Effector CD8-positive, alpha-beta T cell (primary cell): ENCODE measurements at places on chromosomes 1 and 21.

GRCh38 chr1:193069748-193070385, 10.5 kb downstream of the RO60 start:
- DNase-seq, result no peak

DNA sequence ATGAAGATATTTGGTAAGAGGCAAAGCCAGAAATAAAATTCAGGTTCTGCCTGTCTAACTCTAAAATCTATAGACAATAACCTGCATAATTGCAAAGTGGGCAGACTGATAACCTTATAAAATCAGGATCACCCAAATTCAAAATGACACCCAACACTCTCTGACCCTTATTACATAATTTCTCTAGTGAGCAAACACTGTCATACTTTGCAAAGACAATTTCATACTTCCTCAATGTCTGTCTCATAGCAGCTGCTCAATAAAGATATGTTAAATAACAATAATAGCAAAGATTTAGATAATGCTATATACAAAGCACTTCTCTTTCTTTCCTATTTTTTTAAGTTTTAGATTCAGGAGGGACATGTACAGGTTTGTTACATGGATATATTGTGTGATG, 118.5 kb downstream of the UCHL5 start:
- DNase-seq, result no peak

GRCh38 chr1:73755649-73756048, 442.3 kb downstream of the LRRIQ3 start:
- DNase-seq, result no peak

- DNase-seq, result no peak
Measured at GRCh38 chr1:29936031-29936544, 699.8 kb downstream of the PTPRU start.

DNA sequence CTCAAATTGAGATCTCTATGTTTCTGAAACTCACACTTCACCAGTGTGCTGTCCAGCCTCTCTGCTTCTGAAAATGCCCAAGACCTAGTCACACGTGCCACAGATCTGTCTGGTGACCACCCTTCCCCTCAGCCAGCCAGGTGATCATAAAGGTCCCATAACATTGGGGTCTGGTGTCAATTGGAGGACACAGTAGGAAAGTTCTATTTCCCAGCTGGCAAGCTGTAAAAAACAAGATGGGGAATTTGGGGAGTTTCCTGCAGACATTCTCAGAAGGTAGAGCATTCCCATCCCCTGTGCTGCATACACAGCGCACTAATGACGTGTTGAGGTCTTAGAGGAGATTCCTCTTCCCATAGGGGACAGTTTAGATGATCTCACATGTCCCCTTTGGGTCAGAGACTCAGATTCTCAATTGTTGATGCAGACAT, 50.1 kb downstream of the RPS6KA1 start:
- DNase-seq, result no peak

DNA sequence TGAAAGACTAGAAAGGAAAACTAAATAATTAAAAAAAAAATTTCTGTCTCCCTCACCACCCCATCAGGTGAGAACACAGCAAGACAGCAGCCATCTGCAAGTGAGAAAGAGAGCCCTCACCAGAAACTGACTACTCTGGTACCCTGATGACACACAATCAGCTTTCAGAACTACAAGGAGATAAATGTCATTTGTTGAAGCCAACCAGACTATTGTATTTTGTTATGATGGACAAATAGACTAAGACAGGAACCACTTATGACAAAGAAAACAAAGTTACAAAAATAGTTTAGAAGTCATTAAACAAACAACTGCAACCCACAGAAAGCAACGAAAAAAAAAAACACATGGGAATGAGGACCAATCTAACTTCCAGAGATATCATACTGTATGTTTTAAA, 98.3 kb downstream of the FAF1 start:
- DNase-seq, result no peak

GRCh38 chr1:178607718-178608408, 95.0 kb downstream of the TEX35 start:
- DNase-seq, result no peak

- no peak for DNase-seq
Measured at GRCh38 chr1:74407902-74408301, 104.5 kb downstream of the LRRC53 start.

DNA sequence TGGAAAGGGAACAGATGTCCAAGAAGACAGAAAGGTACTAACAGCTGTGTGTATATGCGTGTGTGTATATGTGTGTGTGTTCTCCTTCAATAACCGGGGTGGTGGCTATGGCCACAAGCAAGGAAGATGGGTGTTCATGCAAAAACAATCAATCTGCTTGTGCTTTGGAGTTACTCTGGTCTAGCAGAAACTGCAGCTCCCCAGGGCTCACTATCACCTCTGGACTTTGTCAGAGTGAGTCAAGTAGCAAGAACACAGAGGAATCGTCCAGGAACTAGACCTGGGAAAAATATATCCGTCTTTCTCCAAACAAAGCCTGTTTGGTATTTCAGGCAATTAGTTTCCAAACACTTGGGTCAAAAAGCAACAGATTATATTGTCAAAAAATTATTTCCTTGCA, 68.6 kb downstream of the GNG12 start:
- DNase-seq, result no peak

- no peak for DNase-seq
Measured at GRCh38 chr1:156525856-156526489, 25.4 kb upstream of the MEF2D start.

GRCh38 chr21:43643193-43643592, 16.1 kb downstream of the HSF2BP start:
- DNase-seq, result no peak

DNA sequence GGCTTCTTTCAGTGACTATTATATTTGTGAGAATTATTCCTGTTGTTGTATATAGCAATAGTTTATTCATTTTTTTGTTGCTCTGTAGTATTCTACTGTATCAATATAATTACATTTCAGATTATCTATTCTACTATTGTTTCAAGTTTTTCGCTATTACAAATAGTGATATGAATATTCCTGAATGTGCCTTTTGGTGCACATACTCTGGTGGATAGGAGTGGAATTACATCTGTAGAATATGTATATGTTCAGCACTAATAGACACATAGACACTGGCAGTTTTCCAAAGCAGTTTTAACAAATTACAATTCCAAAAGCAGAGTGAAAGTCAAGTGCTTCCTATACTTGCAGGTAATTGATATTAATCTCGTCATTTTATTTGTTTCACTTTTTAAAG, 696.2 kb upstream of the PRMT6 start:
- DNase-seq, result no peak

DNA sequence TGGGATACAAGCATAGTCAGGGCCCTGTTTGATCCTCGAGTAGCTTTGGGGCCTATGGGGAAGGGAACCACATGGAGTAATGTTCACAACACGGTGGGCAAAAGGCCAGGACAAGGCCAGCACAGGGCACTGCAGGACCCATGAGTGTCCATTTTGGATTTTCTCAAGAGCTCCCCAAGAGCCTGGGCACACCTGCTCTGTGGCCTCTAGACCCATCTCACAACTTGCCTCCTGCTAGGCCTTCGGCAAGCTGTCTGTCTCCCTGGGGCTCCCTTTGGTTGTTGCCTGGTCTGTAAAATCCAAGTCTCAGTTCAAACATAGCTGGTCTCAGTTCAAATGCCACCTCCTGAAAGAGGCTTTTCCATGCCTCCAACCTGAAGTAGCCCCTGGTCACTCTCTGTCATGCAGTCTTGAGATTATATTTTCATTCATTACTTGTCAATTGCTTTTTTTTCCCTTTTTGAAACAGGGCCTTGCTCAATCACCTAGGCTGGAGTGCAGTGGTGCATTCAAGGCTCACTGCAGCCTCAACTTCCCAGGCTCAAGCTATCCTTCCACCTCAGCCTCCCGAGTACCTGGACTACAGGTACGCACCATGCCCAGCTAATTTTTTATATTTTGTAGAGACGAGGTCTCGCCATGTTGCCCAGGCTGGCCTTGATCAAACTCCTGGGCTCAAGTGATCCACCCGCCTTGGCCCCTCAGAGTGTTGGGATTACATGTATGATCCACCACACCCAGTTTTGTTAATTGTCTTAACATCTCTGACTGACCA, 107.4 kb downstream of the MATN1 start:
- no peak for DNase-seq

GRCh38 chr1:222054416-222054815, 312.5 kb upstream of the DUSP10 start:
- DNase-seq, result no peak

DNA sequence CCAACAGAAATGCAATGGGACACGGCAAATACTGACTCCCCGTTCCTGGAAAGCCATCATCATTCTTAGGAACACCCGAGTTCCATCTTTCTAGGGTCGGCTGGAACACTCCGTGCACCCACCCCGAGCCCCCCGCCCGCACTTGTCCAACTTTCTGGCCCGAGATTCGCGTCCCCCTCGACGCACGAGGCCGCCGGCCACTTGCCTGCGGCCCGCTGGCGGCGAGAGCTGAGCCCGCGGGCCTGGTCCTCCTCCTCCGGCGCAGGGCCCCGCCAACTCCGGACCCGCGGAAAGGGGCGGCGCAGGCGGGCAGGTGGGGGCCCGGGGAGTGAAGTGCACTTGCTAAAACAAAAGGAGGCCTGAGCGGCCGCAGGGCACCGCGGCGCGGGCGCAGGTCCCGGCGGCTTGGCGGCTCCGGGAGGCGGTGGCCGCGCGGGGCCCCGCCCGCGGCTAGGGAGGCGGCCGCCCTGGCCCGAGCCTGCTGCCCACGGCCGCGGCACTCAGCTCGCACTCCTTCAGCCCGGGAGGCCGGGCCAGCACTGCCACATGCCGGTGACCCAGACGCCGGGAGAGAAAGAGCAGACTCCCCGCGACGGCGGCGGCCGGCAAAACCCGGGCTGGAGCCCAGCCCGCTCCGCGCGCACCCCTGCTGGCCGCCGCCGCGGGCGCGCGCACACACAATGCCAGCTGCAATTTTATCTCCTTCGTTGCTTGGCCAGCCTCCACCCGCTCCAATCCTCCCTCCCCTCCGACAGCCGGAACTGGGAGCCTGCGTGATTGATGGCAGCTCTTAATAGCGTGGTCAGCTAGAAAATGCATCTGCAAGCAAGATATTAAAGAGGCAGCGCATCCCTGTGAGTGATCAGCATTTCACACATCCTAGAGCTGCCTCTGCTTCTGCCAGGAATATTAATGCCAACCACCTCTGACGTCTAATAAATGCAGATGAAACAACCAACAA, 114.3 kb downstream of the RERE start:
- peak; percentile 8 for DNase-seq

- DNase-seq, result no peak
Measured at GRCh38 chr21:45265721-45266517, 21.8 kb downstream of the POFUT2 start.

DNA sequence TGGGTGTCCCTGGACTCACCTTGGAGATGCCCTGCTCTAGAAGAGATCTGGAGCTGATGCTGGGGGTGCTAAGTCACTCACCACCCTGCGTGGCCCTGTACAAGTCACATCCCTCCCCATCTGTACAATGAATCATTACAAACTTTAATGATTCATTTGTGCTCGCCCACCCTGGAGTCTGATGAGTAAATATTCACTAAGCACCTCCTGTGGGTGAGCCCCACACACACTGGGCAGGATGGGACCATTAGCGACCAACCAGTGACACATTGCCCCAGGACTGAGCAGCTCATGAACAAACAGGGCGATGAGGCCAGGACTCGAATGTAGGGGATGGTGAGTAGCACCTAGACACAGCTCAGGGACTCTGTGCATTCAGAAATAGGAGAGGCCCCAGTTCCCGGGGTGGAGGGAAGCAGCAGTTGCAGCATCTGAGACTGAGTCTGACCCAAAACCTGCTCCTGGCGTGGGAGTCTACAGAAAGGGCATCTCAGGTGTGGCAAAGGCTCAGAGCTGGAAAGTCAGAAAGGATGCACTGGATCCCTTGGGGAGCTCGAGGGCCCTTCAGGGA, 18.1 kb upstream of the PDZK1IP1 start:
- no peak for DNase-seq

- DNase-seq, result no peak
Measured at GRCh38 chr1:183032122-183032921, 9.1 kb downstream of the LAMC1 start.

DNA sequence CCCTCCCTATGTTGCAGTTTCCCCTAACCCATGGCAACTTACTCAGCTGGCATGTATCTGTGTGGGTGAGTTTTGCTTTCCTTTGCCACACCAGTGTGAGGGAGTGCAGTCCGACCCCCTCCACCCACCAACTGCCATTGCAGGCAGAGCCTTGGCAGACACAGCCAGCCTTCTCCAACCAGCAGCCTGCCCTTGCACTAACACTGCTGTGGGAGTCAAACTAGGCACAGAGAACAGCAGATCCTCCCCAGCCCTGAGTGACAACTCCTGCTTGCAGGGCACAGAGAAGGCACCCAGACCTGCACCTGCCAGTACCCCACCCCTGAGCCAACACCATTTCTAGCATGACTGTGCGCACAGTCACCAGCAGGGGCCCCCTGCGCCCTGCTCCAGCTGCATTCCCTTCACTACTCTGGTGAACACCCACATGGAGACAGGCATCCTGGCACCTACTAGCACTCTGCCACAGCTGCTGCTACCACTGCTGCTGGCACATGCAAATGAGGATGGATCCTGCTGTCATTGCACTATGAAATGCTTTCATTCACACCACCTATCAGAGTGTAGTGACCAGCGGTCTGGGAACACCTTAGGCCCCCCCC, 98.4 kb downstream of the MAGI3 start:
- no peak for DNase-seq

DNA sequence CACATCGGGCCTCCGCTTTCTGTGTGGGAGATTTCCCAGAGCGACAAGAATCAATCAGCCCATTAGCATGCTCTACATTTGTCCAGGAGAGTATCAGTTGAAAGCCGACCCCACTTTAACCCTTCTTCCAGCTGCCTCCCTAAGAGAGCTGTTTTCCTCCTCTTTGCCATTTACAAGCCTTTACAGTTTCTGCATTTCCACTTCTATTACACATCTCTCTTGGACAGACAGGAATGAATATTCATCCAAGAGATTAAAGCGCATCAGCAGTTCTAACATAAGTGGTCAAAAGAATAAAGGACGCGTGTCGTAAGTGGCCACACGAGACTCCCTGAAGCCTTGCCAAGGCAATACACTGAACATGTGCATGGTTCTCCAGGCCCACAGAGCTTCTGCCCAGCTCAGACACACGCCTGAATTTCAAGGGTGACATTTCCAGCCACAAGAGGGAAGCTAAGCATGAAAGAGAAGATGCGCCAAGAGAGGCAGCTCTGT, 47.3 kb downstream of the FAM78B start:
- DNase-seq, result no peak
